ENCODE measurements at places on chromosomes 7 and 10. TPM values are rescaled to one million over a fixed set of nuclear protein-coding genes. Genes with fewer than 3 reads are reported as not detected.

- peaks cover 2% of the 10 kb centered on the region for H3K27me3 ChIP-seq
- no peak overlapping the region for H3K4me3 ChIP-seq
- DNase-seq, result no peak
- H3K27ac ChIP-seq, result no peak overlapping the region
- H3K4me1 ChIP-seq, result peaks cover 4% of the 10 kb centered on the region
Observed at GRCh38 chr10:62433901-62434300, 59.7 kb downstream of the ZNF365 start.

Gene EZH2
- 46.0 TPM for total RNA-seq

DNA sequence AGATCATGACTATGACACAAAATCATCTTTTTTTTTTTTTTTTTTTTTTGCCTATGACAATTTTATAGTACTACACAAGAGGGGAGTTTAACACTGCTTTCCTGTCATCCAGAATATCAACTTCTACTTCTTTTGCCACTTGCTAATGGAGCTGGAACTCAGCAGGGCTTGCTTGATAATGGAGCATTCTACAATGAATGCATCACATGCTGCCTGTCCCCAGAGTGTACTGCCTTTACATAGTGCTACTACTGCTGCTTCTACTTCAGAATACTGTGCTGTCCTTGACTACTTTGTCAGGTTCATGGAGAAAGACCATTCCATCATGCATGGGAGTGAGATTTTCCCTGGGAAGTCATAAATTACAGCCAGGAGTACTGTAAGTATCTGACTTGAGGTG, 338.6 kb upstream of the SEMA3A start:
- H3K27me3 ChIP-seq, result no peaks in the 10 kb centered on the region
- H3K36me3 ChIP-seq, result no peaks in the 10 kb centered on the region
- no peak overlapping the region for H3K4me3 ChIP-seq

DNA sequence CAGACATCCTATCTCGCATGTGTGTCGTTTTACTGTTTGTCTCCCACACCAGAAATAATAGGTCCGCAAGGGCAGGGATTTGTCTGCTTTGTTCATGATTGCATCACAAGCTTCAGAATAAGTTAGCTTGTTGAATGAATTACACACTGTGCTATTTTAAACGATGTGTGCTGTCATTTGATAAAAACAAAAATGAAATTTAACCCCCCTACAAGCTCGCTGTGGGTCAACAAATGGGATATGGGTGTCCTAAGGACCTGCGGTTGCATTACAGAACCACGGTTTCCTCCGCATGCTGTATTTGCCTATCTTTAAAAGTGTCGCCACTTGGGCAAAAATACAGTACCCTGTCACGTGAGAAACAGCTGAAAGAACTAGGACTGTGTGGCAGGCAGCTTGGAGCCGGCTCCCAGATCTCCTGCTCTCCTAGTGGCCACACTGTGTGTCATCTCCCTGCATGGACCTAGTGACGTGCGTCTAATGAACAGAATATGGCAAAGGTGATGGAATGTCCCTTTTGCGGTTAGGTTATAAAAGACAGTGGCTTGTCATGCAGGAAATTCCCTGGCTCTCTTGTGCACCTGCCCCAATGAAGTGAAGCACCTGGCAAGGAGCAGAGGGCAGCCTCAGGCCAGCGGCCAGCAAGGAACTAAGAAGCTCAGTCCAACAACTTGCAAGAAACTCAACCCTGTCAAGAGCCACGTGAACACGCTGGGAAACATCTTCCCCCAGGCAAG, 32.9 kb upstream of the CRYGN start:
- H3K4me1 ChIP-seq, result no peaks in the 10 kb centered on the region
- H3K4me3 ChIP-seq, result no peak overlapping the region
- H3K27me3 ChIP-seq, result no peaks in the 10 kb centered on the region
- peaks cover 92% of the 10 kb centered on the region for H3K36me3 ChIP-seq

GRCh38 chr10:12500381-12501303, 151.3 kb downstream of the CAMK1D start:
- peak; percentile 36 for DNase-seq
- H3K4me3 ChIP-seq, result no peak overlapping the region
- H3K27ac ChIP-seq, result no peak overlapping the region
- H3K27me3 ChIP-seq, result no peaks in the 10 kb centered on the region
- no peaks in the 10 kb centered on the region for H3K36me3 ChIP-seq

- H3K36me3 ChIP-seq, result no peaks in the 10 kb centered on the region
- H3K4me3 ChIP-seq, result no peak overlapping the region
- peaks cover 5% of the 10 kb centered on the region for H3K4me1 ChIP-seq
- DNase-seq, result no peak
Observed at GRCh38 chr7:11478882-11479281, 353.1 kb downstream of the THSD7A start.

DNA sequence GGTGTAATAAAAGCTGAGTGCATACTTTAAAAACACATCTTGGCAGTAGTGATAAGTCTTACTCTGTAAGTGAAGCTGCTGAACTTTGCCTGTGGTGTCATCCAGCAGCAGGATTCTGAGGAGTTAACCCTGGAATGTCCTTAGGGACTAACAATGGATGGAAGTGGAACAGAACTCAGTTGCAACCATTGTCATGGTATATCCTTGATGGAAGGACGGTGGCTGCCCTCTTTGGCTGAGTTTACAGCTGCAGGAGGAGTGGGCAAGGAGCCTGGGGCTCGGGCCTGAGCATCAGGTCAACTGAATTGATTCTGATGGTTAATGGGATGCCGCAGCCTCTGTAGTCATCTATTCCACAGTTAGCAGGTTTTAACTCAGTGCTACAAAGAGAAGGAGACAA, 56.2 kb downstream of the MRC1 start:
- no peak overlapping the region for H3K27ac ChIP-seq
- H3K4me1 ChIP-seq, result no peaks in the 10 kb centered on the region
- DNase-seq, result peak; percentile 47

Gene LBX1
- total RNA-seq, result not detected

Gene UPF2
- total RNA-seq, result 23.3 TPM

Gene PFKP
- 57.6 TPM for total RNA-seq

- no peaks in the 10 kb centered on the region for H3K27me3 ChIP-seq
- no peak overlapping the region for H3K4me3 ChIP-seq
- H3K27ac ChIP-seq, result no peak overlapping the region
- DNase-seq, result no peak
- H3K4me1 ChIP-seq, result no peaks in the 10 kb centered on the region
Observed at GRCh38 chr10:104612571-104613205, 28.4 kb upstream of the SORCS3 start.

GRCh38 chr10:47241256-47241655, 58.7 kb upstream of the GDF10 start:
- no peak overlapping the region for H3K27ac ChIP-seq
- H3K36me3 ChIP-seq, result no peaks in the 10 kb centered on the region

GRCh38 chr10:1526436-1527055, 210.8 kb downstream of the ADARB2 start:
- peaks cover 2% of the 10 kb centered on the region for H3K4me1 ChIP-seq
- H3K4me3 ChIP-seq, result no peak overlapping the region
- no peak for DNase-seq
- no peak overlapping the region for H3K27ac ChIP-seq
- no peaks in the 10 kb centered on the region for H3K36me3 ChIP-seq

GRCh38 chr10:11328264-11329061, 283.0 kb downstream of the USP6NL start:
- peaks cover 83% of the 10 kb centered on the region for H3K36me3 ChIP-seq
- no peak for DNase-seq
- no peak overlapping the region for H3K4me3 ChIP-seq
- no peaks in the 10 kb centered on the region for H3K27me3 ChIP-seq
- no peaks in the 10 kb centered on the region for H3K4me1 ChIP-seq
- H3K27ac ChIP-seq, result no peak overlapping the region

- DNase-seq, result no peak
- no peak overlapping the region for H3K4me3 ChIP-seq
- H3K27me3 ChIP-seq, result no peaks in the 10 kb centered on the region
- no peaks in the 10 kb centered on the region for H3K36me3 ChIP-seq
Observed at GRCh38 chr7:135994466-135995205, 17.5 kb upstream of the MTPN start.

- H3K27me3 ChIP-seq, result no peaks in the 10 kb centered on the region
- H3K4me1 ChIP-seq, result no peaks in the 10 kb centered on the region
- no peak for DNase-seq
- H3K27ac ChIP-seq, result peak overlapping the region; percentile 66
- H3K4me3 ChIP-seq, result no peak overlapping the region
Observed at GRCh38 chr10:33381451-33382215, 47.2 kb upstream of the NRP1 start.

DNA sequence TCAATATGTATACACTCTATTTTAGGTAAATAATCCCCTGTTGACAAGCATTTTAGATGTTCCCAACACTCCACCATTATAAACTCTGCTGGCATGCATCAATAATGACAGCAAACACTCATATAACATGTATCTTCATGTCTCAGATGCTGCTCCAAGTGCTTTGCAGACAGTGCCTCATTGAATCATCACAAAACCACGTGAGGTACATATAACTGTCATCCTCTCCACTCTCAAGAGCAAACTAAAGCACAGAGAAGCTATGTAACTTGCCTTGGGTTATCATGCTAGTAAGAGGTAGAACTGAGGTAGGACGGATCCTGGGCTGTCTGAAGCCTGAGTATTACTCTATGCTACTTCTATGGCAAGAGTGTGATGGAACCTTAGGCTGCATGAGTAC, 72.5 kb upstream of the GSDME start:
- no peaks in the 10 kb centered on the region for H3K36me3 ChIP-seq
- peaks cover 32% of the 10 kb centered on the region for H3K27me3 ChIP-seq
- DNase-seq, result no peak
- H3K4me1 ChIP-seq, result peaks cover 5% of the 10 kb centered on the region
- no peak overlapping the region for H3K4me3 ChIP-seq
- no peak overlapping the region for H3K27ac ChIP-seq
